NCI-H1092 treated with DMSO at 0.1 percent for 48 hours (cell line): ENCODE measurements at places on chromosomes 5 and 9.

- DNase-seq, result no peak
Observed at GRCh38 chr9:6268826-6269397, 53.3 kb downstream of the IL33 start.

GRCh38 chr9:135001526-135001925 lies 83.8 kb upstream of the FCN1 start:
- DNase-seq, result no peak

GRCh38 chr5:138964647-138965201 lies 89.6 kb upstream of the LRRTM2 start:
- peak; percentile 50 for DNase-seq

- DNase-seq, result no peak
Observed at GRCh38 chr9:129113645-129114304, 2.6 kb downstream of the PTPA start.

DNA sequence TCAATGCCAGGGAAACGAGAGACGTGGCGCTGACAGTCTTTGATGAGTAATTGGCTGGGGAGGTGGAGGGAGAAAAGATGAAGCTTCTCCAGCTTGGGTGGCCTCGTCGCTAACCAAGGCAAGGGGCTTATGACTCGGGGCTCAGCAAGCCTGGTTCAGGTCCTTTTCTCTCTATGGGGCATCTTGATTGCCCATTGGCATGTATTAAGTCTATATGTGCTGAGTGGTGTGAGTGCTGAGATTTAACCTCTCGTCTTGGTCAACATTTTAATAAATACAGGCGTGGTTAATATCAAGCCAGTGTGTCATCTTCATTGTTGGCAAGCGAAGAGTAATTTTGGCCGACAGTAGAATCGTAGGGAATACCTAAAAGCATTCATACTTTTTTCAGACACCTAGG lies 85.9 kb downstream of the RAI14 start:
- no peak for DNase-seq

DNA sequence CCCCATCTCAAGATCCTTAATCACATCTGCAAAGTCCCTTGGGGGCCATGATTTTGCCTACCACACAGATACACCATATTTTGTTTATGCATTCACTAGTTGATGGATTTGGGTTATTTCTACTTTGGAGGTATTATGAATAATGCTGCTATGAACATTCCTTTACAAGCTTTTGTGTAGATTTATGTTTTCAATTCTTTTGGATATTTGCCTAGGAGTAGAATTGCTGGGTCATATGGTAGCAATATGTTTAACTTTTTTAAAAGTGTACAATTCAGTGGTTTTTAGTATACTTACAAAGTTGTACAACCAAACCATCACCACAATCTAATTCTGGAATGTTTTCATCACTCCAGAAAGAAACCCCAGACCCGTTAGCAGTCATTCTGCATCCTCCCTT lies 7.8 kb upstream of the ANP32B start:
- no peak for DNase-seq

DNA sequence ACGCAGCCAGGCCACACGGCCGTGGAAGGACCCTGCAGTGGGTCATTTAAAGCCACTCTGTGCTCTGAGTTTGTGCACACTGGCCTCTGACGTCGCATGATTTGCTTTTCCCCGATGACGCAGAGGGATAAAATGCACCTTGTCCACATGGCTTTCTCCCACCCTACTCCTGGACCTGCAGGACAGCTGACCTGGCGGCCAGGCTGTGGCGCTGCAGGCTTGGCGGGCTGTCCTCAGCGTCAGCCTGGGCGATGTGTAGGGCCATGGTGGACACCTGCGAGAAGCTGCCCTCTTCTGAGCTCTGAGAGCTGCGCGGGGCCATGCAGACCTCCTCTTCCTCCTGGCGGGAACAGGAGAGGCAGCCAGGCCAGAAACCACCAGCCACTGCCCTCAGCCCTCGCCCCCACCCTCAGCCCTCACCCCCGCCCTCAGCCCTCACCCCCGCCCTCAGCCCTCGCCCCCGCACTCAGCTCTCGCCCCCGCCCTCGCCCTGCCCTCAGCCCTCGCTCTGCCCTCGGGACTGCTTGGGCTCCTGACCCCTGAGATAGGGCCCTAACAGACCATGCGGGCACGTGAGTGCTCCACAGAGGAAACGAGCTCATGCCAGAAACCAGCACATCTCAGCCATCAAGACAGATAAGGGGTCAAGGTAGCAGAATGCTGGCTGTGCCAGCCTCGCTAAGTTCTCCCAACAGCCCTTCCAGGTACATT lies 20.0 kb upstream of the SCGB3A1 start:
- peak; percentile 10 for DNase-seq

- no peak for DNase-seq
Observed at GRCh38 chr5:126745259-126745992, 31.5 kb upstream of the LMNB1 start.

- DNase-seq, result no peak
Observed at GRCh38 chr9:107218829-107219485, 64.1 kb upstream of the RAD23B start.

DNA sequence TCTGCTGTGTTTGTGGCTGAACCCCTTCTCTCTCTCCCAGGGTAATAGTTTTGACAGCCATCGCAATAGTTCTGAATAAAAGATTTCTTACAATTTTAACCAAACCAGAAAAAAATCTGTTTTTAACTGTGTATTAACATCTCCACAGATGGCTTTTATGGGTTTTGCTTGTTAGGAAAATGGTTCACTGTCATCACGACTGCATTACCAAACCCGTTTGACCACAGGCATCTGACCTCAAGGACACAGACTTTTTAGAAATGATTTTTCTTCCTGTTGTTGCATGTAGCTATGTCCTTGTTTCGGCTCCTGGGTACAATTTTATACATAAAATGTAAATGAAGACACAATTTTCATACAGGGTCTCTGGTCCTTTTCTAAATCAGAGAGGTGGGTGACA lies 316.1 kb downstream of the IRX1 start:
- no peak for DNase-seq

- DNase-seq, result no peak
Observed at GRCh38 chr9:101432740-101433139, 2.8 kb downstream of the ALDOB start.

- no peak for DNase-seq
Observed at GRCh38 chr5:149453618-149454415, 74.7 kb upstream of the IL17B start.

- no peak for DNase-seq
Observed at GRCh38 chr5:143205386-143205785, 198.1 kb downstream of the NR3C1 start.

- DNase-seq, result no peak
Observed at GRCh38 chr5:166188501-166189325, 2102.7 kb upstream of the WWC1 start.

GRCh38 chr9:125238915-125239446 lies 2.2 kb downstream of the HSPA5 start:
- no peak for DNase-seq

GRCh38 chr5:113546703-113547183 lies 33.2 kb downstream of the YTHDC2 start:
- no peak for DNase-seq

- DNase-seq, result no peak
Observed at GRCh38 chr9:38622951-38623350, 2.6 kb upstream of the ANKRD18A start.

DNA sequence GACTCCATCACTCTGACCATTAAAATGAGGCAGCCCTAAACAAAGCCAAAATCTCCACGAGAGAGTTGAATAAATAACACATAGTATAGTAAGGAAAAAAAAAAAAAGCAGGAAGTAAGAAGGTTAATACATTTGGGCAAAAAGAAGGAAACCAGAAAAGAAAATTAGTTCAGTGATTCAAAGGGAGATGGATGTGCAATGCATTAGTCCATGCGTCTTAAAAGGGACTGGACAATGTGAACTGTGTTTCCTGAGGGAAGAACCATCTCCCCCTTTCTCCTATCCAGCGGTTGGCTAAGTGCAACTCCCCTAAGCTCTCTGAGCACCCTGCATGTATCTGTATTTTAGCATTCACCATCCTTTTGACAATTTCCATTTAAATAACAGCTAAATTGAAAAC lies 1.4 kb downstream of the ANKRA2 start:
- DNase-seq, result no peak

GRCh38 chr9:96519095-96519494 lies 69.1 kb downstream of the HABP4 start:
- DNase-seq, result no peak

- no peak for DNase-seq
Observed at GRCh38 chr5:36600917-36601527, 5.4 kb upstream of the SLC1A3 start.

DNA sequence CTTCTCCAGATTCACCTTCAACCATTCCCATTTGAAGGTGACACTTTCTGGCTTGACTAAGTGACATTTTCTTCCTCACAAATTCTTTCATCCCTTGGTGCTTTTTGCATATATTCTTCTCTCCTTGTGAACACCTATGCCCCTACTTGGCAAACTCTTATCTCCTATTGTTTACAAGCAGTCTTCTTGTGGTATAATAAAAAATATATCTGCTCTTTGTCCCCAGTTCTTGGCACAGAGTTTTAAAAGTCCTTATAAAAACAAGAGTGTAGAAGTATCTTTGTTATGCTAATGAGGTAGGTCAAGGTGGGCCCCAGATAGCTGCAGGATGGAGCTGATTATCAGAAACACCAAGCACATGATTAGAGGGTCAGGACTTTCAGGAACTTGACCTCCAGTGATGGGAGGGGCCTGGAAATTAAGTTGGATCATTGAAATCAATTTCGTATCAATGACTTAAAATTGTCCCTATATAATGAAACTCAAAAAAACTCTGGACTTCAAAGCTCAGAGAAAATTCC lies 38.0 kb downstream of the TMEM161B start:
- no peak for DNase-seq

GRCh38 chr9:98182069-98182820 lies 10.2 kb downstream of the CORO2A start:
- DNase-seq, result peak; percentile 13

GRCh38 chr5:171264843-171265242 lies 44.2 kb upstream of the TLX3 start:
- no peak for DNase-seq

DNA sequence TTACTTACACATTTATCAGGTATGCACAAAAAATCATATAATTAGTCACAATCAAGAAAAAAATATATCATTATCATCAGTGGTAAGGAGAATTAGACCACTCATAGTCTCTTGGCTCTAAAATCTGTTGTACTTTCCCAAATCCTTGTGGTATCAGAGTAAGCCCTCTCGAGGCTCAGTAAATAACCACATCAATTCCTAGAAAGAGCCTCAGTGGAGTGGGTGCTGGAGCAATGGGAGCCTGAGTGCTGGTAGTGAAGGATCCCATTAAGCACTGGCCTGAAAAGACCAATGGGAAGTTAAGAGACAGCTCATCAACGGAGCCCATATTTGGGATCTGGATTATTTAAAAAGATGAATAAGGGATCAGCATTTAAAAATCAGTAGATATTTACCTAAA lies 130.3 kb upstream of the EFNA5 start:
- DNase-seq, result no peak

DNA sequence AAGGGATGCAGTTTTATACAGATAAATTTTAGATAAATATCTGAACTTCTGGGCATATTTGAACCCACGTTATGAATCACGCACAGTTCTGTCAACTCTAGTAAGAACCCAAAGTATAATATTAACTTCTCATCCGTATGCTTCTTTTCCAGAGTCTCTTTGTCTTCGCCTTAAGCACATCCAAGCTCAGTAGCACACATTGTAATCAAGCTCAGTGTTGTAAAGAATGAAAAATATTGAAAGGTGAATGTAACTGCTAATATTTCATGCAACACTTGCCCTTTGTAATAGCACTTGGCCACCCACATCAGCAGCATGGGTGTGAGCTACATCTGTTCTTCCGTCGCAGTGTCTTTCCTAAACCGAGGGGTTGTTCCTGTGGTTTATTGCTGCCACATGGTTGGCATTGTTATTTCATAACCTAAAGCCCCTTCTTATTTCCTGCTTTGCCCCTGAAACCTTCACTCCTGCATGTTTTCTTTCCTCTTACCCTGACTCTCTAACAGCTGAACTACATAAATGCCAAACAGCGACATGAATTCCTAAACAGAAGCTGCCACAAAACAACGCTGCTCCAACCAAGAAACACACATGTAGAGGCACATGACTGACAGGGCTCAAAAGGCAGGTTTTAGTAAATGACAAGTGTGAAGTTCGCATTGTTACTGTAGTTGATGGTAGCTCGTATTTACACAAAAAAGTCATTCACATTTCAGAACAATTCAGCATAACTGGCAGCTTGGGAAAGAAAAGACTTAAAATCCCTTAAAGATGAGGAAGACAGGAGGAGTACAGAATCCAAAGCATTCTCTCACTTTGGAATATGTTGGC lies 190.1 kb upstream of the MEF2C start:
- DNase-seq, result no peak

DNA sequence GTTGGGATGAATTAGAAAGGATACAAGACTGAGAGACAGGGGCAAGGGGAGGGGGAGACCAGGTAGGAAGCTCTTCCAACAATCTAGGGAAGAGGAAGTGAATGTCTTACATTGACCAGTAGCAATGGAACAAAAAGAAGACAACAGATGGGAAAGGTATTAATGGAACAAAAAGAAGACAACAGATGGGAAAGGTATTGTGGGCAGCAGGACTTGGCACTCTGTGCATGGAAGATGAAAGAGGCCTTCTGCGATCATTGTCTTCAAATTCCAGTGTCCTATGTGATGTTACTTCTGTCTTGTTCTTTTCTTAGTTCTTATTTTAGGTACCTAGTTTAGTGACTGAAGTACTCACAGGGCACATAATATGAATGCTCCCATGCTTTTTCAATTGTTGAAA lies 161.8 kb downstream of the PALM2AKAP2 start:
- DNase-seq, result no peak

- DNase-seq, result no peak
Observed at GRCh38 chr5:854966-855743, 4.4 kb upstream of the ZDHHC11 start.

- no peak for DNase-seq
Observed at GRCh38 chr5:176673651-176674583, 26.6 kb downstream of the TSPAN17 start.

- DNase-seq, result no peak
Observed at GRCh38 chr9:104961238-104961637, 33.3 kb upstream of the ABCA1 start.

DNA sequence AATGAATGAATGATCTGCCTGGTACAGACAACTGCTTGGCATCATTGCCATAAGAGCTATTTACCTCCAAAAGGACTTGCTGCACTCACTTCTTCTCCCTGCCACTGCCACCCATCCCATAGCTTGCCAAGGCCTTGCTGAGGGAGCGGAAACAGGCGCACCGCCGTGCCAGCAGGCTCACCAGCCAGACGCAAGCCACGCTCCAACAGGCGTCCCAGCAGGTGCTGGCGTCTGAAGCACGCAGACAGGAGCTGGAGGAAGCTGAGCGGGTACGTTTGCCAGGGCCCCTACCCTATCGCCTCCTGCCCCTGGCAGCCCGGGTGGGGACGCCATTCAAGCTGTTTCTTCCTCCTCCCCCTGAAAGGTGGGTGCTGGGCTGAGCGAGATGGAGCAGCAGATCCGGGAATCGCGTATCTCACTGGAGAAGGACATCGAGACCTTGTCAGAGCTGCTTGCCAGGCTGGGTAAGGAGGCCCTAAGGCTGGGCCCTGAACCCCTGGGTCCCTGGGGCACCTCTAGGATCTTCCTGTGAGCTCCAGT lies 8.9 kb upstream of the AIF1L start:
- peak; percentile 50 for DNase-seq
